Colonic mucosa (tissue), 4 donors: ENCODE measurements at places on chromosomes 11 and 22.
A peak's percentile ranks its signal among the peaks of the same experiment; 100 is the strongest.

GRCh38 chr11:130418756-130419155, 9.7 kb downstream of the ADAMTS8 start:
- DNase-seq: no peak

DNA sequence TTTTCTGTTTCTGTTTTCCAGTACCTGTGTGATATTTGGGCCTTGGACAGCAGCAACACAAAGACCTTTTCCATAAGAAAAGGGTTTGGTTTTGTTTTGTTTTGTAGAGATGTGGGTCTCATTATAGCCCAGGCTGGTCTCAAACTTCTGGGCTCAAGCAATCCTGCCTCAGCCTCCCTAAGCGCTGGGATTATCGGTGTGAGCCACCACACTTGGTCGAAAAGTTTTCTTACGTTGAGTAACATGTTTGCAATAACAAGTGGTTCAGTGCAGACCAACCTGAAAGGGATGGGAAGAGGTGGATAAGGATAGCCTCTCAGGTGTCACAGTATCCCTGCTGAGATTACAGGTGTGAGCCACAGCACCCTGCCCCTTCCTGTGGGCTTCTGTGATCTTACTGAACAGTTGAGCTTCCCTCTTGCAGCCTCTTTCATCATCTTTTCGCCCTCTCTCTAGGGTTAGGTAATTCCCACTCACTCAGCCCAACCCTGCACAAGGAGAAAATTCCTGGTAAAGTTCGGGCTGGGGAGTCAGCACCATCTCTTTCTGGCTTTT, 3.5 kb upstream of the MRPL48 start:
- DNase-seq: no peak

GRCh38 chr11:132200353-132200936, 830.0 kb downstream of the NTM start:
- DNase-seq: no peak

DNA sequence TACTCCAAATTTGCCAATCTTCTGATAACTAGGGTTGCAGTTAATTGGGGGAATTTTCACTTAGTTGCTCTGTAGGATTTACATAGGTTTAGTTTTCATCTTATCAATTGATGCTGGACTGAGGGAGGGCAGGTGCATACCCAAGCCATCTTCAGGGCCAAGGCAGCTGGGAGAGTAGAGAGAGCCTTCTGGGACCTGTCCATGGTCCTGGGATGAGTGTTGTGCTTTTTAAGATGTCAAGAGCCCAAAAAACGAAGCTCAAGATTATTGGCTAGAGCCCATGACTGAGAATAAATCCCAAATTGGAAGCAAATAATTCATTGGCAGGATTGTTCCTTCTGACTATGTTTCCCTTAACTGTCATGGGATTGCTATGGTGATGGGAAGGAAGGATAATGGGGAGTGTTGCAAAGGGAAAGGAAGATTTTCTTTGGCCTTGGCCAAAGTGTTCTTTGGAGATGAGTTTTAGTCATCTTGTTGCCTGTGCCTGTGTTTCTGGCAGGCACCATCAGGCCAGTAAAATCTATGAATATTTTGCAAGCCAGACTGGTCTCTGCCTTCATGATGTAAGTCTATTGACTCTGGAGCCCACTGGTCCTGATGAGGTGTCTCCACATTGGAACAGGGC, 4.5 kb downstream of the SLC22A6 start:
- DNase-seq: no peak

- DNase-seq: no peak
Observed at GRCh38 chr11:124627546-124627945, 4.9 kb downstream of the TBRG1 start.

DNA sequence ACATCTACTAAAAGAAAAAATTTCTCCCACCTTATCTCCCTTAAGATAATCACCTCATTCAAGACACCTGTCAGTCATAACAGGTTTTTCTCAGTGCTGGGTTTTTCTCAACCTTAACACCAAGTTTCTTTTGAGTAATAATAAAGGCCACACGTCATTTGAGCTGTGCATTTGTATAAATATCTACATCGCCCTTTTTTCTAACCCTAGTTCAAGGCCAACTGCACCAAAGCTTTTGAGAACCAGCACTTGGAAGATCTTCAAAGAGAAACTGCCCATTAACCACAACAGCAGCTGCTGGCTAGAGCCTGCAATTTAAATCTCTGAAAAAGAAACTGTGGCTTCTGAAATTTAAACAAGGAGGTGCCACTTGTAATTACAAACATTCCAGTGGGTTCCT, 6.9 kb downstream of the CADM1 start:
- no peak for DNase-seq

- DNase-seq: no peak
Observed at GRCh38 chr11:126060757-126061171, 1.9 kb downstream of the CDON start.

DNA sequence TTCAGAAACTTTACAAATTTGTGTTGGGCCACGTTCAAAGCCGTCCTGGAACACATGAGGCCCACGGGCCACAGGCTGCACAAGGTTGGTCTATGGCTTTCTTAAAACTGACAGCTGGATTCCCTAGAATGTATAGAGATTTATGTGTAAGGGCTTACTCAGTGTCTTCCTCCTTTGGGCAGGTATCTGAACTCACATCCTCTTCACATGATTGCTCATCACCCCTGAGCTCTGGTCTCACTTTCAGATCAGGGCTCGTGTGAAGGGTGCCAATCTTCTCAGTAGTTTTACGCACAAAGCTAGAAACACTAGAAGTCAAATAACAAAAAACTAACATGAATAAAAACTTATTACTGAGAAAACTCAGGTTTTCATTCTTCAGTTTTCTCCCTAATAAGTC, 27.1 kb downstream of the HPS5 start:
- no peak for DNase-seq

DNA sequence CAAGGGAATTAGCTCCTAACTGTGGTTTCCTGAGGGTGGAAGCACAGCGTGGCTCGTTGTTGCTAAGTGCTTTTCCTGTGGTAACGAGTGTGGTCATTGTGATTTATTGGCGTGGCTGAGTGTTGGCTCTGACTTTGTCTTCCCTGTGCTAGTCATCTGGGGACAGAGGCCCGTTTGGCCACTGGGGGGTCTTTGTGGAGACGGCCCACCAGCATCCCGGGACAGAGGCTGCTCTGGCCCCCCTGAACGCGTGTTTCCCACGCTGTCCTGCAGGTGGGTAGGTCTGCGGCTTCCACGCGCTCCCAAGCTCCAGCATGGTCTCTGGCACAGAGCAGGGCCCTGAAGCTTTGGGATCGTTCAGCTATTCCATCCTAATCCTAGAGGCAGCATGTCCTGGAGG, 1040.0 kb downstream of the TBC1D22A start:
- DNase-seq: no peak

DNA sequence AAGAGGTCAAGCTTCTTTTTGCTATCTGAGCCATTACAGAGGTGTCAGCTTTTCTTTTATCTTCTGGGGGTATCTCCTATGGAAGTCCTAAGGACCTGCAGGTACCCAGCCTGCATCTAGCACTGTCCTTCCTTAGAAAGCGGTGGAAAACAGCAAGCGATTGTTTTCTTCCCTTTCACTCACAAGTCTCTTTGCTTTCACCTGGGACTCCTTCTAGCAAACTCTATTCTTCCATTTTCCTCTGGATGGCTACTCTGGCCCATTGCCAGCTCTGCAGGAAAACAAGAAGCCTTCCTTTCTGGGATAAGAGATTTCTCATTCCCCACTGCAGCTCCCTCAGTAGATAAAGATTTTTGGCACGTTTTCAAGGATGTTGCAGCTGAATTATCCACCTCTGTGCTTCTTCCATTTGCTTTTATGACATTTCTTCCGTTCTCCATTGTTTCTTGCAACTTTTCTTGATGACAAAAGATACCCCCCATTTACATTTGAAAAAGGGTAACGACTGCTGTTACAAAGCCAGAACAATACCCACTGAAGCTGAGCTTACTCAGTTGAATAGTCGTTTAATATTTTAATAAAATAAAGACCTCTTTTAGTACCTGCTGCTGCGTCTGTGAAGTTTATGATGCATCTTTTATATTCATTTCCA, 40.2 kb upstream of the BDNF start:
- DNase-seq: no peak

- DNase-seq: peak; percentile 96
Observed at GRCh38 chr11:8911029-8911823, at the start of gene AKIP1. Gene AKIP1, plus strand, starts transcription at chr11:8911189. Its CDS starts 261 bp downstream, at chr11:8911450.

- DNase-seq: peak; percentile 17
Observed at GRCh38 chr11:91248199-91248807, 976.3 kb upstream of the FAT3 start.

GRCh38 chr11:130871616-130872015, 44.7 kb downstream of the SNX19 start:
- no peak for DNase-seq

- DNase-seq: no peak
Observed at GRCh38 chr11:104146421-104146820, 17.5 kb downstream of the PDGFD start.

DNA sequence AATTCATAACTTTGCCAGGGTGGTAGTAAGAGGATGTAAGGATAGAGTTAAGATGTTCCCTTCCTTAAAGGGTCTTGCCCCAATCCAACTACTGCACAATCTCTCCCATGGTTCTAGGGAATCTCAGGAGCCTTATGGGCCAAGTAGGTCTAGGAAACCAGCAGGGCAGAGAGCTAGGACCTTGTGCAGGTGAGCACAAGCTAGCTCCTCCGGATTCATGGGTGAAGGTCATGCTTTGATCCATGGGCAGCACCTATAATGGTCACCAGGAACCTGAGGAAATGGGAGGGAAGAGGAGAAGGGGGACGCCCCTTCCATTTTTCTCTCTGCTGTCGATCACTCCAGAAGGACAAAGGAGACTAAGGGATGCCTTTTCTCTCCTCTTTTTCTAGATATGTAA, 16.8 kb downstream of the KCNJ11 start:
- DNase-seq: no peak

DNA sequence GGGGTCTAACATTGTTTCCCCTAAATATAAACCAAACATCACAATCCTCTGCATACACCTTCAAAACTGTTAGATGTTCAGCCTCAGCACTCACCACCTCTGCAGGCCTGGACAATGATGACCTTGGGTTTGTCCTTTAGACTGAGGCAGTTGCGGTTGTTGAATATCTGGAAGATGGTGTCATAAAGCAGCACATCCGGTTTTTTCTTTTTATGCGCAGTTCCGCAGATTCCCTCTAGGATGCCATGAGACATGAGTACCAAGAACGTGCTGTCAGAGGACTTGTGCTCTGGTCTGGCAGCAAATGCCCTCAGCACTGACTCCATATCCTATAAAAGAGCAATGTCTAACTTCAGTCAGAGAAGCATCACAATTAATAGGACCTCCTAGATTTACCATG, 22.8 kb downstream of the CASP5 start:
- DNase-seq: no peak

GRCh38 chr22:31284281-31285155, 7.8 kb downstream of the PIK3IP1 start:
- no peak for DNase-seq

DNA sequence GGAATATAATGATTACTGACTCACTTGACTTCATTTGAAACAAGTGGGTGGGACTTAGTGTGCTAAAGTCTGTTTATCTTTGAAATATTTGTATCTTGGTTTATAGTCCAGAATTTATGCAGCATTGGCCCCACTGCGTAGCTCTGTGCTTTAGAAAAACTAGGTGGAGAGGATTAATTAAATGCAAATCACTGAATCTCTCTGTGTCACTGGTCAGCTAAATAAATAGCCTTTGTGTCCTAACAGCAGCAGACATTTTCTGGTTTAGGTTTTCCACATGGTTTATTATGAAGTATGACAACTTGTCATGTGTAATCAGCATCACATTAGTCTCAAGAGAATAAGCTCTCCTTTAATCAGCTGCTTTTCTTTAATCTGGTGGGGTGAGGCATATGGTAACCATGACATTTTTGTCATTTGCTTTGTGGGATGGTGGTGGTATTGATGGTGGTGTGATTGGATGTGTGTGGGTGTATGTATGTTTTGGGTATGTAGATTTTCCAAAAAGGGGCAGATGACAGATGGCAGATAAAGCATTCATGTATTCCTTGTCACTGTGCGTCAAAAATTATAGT, 33.9 kb downstream of the BCL2L13 start:
- no peak for DNase-seq

GRCh38 chr11:98053851-98054250, 966.9 kb upstream of the CNTN5 start:
- DNase-seq: no peak

DNA sequence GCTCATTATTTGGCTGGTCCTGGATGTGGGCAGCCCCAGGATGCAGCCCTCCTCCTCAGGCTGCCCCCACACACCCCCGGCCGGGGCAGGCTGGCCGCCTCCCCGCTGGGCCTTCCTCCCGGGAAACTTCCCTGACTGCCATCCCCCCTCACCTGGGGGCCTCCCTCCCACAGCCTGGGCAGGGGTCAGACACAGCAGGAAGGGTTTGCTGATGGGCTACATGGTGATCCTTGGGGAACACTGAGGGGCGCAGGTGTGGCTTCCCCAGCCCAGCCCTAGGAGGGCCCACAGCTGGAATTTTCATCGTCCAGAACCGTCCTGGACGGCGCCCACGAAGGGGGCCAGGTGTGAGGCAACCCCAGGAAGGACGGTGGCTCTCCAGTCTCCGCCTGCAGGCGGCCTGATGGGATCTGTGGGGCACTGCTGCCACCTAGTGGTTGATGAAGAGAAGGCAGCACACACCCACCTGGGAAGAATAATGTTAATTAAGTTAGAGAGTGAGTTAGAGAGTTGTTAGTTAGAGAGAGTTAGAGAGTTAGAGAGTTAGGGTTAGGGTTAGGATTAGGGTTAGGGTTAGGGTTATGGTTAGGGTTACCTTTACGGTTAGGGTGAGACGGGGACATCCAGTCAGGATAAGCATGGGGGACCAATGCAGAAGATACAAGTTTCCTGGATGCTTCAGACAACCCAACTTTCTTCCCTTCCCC, 75.9 kb upstream of the PRR5 start:
- peak; percentile 71 for DNase-seq

DNA sequence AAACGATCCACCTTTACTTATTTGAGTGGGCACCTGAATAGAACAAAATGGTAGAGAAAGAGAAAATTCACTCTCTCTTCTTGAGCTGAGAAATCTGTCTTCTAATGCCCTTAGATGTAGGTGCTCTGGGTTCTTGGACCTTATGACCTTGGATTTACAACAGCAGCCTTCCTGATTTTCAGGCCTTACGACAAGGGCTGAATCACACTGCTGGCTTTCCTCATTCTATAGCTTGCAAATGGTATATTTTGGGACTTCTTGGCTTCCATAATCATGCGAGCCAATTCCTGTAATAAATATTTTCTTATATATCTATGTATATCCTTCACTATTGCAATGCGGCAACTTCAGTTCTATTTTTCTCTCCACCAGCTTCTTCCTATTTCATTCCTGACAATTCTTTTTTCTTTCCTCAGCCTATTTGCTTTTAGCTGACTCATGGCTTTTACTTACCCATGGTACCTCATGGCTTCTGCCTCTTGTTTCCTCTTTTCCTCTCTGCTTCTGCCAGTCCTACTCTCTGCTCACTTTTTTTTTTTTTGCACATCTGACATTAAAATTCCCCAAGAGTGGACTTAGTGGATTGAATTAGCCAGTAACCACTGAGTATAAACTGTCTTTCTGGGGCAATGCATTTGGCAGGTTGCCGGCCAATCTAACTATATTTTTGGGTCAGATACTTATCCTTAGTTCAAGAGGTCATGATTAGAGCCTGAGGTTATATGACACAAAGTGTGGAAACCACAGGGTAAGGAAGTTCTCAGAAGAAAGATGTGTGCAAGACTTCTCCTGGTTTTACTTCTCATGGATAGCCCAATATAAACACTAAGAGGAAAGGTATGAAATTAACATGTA, 359.5 kb downstream of the TMEM135 start:
- no peak for DNase-seq
